EH (cell line): ENCODE measurements at places on chromosomes 3 and 15.

- DNase-seq = peak; percentile 0
Measured at GRCh38 chr3:63582943-63583500, 69.5 kb upstream of the SNTN start.

DNA sequence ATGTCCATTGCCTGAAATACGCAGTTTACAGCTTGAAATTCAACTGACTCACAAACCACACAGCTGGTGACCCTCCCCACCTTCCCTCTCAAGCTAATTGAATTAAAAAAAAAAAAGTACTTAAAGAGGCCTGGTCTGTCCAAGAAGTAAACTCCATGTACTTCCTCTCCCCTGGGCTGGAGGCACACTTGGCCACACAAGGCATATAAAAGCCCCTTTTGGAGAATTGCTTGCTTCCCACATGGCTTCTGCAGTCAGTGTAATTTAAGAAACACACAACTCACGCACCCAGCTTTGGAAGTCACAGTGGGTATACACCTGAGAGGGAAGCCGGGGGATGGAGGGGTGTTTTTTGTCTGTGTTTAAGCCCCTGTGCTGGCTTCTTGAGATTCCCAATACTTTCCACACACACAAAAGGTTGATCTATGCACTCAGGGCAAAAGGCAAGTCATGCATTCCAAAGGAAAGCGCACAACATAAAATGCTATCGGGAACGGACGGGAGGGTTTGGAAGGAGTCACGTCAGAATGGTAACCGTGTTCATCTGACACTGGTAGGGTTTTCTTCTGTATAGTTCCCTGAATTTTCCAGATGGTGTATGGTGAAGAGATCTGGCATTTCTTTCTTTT, 106.6 kb upstream of the ALDH1A3 start:
- DNase-seq = peak; percentile 10

- peak; percentile 84 for DNase-seq
Measured at GRCh38 chr3:176584413-176585176, 612.7 kb downstream of the TBL1XR1 start.

- DNase-seq = peak; percentile 97
Measured at GRCh38 chr3:124774327-124774718, 44.1 kb downstream of the UMPS start.

DNA sequence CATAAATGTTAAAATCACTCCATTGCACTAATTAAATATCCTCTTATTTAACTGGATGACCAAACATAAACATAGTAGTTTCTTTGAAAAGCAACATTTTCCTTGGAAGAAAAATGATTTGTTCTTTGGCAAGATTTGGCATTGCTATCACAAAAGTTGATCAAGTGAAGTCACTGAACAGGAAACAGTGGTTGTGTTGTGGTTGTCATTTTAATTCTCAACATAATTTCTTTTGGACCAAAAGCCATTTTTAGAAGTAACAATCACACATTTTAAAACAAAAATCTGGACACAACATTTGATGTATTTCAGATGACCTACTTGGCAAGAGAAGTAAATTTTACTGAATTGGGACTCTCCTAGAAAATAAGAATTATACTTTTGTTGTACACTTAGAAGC, 872.3 kb downstream of the ROBO1 start:
- peak; percentile 77 for DNase-seq

DNA sequence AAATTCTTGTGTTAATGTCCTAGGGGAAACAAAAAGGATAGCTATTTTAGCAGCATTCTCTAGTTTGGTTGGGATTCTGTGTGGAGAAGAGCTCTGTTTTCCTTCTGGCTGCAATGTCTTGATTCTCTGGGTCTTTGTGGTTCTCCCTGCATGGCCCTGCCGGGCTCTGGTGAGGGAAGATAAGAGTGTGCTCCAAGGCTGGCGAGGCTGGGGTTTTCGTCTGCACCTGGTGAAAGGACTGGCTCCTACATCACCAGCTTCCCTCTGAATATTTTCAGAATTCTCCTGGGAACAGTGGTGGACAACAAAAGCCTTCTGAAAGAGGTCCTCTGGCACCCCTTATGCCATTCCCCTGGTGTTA, 38.1 kb upstream of the SFMBT1 start:
- no peak for DNase-seq

- DNase-seq = peak; percentile 7
Measured at GRCh38 chr3:148400754-148401153, 296.9 kb upstream of the AGTR1 start.

DNA sequence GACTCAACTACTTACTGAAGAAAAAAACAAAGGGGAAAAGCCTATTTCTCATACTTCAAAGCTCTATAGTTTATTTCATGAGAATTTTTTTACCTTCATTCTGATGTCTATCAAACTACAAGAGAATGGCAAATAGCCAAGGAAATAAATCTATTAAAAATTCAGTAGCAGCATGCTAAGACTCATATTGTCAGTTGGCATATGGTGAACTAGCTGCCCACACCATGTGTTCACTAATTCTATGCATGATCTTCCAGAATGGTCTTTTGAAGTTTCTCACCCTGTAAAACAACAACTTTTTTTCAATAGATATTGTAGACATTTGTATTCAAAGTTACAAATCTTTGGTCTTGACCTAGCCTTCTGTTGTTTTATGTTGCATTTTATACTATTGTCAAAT, 386.2 kb downstream of the RSL24D1 start:
- DNase-seq = no peak

- no peak for DNase-seq
Measured at GRCh38 chr15:98759277-98759676, 110.9 kb downstream of the IGF1R start.

DNA sequence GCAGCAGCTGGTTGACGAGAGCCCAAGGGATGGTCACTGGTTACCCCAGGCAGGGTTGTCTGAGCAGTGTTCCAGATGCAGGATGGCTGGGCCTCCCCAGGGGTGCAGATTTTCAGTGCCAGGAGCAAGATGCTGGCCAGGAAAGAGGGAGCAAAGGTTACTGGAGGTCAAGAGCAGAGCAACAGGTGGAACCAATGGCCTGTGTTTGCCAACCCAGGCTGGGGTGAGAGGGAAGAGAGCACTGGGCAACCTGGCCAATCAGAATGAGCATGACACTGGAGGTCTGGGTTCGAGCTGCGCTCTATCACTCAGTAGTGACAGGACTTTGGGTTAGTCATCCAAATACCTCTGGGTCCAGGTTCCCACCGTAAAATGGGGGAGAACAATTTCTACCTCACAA, 90.6 kb upstream of the TLE3 start:
- DNase-seq = no peak

DNA sequence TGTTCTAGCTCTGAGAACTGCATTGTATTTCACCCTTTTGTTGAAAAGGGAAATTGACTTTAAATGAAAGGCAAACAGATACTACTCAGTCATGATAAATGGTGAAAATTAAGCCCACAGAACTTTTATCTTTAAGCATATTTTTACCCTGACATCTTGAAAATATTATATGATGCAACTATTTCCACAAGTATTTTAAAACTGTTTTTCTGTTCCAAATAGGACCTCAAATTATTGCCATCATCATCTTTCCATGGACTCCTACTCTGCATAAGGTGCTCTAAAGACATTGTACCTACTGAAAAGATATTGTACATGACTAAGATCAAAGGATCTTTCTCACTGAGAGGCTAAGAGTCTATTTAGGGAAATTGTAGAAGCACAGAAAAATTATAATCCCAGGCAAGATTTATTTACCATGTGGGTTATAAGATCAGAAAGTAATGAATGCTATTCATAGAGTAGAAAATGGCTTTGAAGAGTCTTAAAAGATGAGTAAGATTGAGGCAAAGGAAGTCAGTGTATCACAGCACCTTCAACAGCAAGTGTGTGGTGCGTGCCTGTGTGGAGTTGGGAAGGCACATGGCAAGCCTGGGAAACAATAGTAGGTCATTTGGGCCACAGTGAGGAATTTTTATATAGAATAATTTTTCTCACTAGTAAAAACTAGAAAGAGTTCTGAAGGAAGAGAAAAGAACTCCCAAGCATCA, 68.8 kb downstream of the VGLL3 start:
- peak; percentile 68 for DNase-seq

GRCh38 chr3:111797171-111797615, 61.9 kb upstream of the PHLDB2 start:
- peak; percentile 24 for DNase-seq

- DNase-seq = no peak
Measured at GRCh38 chr3:196163666-196164493, 47.3 kb downstream of the ZDHHC19 start.

- peak; percentile 74 for DNase-seq
Measured at GRCh38 chr3:45516829-45517228, 77.7 kb upstream of the LIMD1 start.

DNA sequence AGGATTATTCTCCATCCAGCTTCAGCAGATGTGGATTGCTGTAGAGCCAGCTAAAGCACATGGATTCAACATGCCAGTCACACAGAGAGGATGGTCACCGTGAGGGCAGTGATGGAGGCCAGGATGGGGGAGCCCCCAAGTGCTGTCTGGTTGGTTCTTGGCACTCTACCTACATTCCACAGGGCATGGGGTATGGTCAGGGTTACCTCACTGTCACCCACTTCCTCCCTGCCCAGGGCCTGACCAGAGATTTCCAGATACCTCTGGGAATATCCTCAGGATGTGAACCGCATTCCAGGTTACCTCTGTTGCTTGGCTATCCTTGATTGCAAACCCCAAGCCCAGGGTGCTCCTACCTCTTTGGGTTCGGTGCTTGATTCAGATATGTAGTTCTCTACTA, 147.3 kb upstream of the TRIM42 start:
- DNase-seq = no peak

DNA sequence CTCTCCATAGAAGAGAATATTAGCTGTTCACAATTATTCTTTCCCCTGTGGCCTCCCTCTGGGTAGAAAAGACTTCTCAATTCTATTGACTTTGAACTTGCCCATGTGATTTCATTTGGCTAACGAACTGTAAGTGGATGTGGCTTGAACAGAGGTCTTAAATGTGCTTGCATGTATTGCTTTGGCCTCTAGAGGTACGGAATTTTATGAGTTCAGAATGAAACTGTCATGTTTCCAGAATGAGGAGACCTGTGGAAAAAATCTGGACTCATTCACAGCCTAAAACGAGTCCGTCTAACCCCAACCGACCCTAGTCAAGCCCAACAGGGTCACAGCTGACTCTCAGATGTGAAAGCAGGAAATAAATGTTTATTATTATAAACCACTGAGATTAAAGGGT, 596.7 kb upstream of the UBE2E2 start:
- no peak for DNase-seq

DNA sequence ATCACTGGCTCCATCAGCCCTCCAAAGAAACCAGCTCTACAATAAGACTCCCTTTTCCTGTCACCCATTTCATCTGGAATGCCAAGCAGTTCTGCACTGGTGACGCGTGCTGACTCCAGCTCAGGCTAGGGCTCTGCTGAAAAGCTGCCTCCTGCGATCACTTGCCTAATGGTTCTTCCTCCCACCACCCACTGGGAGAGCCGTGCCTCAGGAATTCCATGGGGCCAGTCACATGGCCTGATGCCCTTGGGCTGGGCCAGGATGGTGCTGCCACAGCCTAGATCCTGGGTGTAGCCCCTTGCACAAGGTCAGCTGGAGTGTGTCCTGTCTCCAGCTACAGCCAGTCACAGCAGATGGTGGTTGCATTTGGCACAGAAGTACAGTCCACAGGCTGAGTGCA, 98.9 kb downstream of the DNAJB8 start:
- peak; percentile 69 for DNase-seq

- peak; percentile 6 for DNase-seq
Measured at GRCh38 chr3:122085673-122086072, 30.5 kb downstream of the CD86 start.

GRCh38 chr3:179806177-179806576, 153.3 kb downstream of the USP13 start:
- DNase-seq = peak; percentile 51

GRCh38 chr15:100109486-100110035, 232.2 kb downstream of the ADAMTS17 start:
- DNase-seq = no peak

GRCh38 chr3:132210476-132211346, 106.5 kb upstream of the ACP3 start:
- no peak for DNase-seq

DNA sequence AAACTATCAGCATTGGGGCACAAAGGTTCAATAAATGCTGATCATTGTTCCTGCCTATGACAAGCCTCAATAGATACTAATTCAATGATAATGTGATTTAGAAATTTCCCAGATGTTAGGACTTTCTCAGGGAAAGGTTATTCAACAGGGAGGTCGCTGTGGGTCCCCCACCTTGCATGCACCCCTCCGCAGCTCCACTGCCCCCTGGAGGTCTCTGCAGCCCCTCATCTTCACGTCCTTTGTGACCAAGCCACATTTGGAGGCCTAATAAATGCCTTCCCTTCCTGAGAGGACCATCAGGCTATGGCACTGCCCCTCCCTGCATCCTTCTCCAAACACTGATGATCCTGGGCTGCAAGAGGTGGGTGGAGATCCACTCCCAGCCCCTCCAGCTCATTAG, 50.2 kb downstream of the NOX5 start:
- no peak for DNase-seq

- DNase-seq = no peak
Measured at GRCh38 chr3:8738639-8739038, 5.0 kb downstream of the CAV3 start.

DNA sequence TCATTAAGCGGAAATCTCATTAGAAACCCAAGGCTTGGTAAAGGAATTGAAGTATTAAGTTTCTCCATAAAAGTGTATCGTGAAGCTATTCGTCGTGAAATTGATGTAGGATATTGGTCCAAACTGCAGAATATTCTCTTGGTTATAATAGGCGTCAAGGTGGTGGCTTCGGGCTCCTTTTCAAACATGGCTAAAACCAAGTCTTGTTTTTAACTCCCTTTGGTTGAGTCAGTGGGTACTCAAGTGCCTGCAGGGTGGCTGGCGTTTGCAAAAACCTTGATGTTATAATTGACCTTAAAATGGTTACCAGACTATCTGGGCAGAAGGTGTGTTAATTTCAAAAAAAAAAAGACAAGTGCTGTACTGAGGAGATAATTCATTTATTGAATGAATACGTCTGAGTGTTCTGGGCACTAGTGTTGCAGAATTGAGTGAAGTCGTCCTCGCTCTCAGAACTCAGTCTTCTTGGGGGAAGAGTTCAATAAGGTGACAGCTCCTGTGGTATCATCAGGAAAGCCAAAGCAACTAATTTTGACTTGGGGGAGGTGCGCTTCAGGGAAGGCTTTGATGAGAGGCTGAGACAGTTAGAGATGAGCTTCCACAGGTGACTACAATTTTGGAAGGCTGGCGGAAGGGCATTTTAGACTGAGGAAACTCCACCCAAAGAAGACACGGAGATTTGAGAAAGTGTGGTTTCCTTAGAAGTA, 1.5 kb downstream of the UBE2Q2 start:
- DNase-seq = no peak

- DNase-seq = peak; percentile 20
Measured at GRCh38 chr3:43522727-43523362, 99.0 kb downstream of the ANO10 start.

- no peak for DNase-seq
Measured at GRCh38 chr15:63943829-63944680, 102.2 kb downstream of the DAPK2 start.

DNA sequence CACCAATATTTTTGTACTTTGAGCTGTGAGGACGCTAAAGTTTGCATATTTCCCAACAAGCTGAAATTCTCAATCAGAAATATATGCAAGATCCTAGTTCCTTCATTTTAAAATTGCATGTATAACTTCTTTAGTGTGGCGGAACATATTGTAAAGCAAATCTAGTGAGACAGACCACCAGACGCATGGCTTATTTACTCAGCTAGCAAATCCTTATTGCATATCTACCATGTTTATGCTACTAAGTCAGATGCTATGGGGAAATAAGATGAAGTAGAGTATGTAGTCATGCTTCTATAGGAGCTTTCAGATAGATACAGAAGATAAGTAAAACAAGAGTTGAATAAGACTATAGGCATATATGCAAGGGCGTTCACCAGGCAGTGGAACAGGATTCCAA, 62.0 kb downstream of the C3orf70 start:
- no peak for DNase-seq
